ENCODE measurements at places on chromosomes 3 and 15.

GRCh38 chr3:171219258-171219657 is 192.7 kb upstream of the SLC2A2 start:
- no peak for DNase-seq

GRCh38 chr3:195555110-195555509 is 12.0 kb upstream of the PPP1R2 start:
- no peak for DNase-seq

GRCh38 chr3:56837196-56837955 is 35.6 kb upstream of the ARHGEF3 start:
- no peak for DNase-seq

DNA sequence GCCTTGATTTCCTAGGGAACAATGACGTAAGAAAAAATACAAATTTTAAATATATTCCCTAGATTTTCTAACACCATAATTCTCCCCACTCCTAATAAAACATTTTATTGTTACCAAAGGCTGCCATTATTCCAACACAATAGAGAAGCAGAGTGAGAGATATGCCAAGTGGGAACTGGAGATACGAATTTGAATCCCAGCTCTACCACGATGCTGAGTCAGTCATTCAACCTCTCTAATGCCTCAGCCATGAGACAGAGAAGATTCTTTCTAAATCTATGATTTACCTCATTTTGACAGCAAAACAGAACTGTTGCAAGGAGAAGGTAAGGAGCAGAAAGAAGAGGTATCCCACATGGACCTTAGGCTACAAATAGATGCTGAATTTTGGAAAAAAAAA is 112.5 kb downstream of the IGF2BP2 start:
- DNase-seq: no peak

GRCh38 chr3:183508821-183509220 is 46.7 kb downstream of the KLHL6 start:
- no peak for DNase-seq

DNA sequence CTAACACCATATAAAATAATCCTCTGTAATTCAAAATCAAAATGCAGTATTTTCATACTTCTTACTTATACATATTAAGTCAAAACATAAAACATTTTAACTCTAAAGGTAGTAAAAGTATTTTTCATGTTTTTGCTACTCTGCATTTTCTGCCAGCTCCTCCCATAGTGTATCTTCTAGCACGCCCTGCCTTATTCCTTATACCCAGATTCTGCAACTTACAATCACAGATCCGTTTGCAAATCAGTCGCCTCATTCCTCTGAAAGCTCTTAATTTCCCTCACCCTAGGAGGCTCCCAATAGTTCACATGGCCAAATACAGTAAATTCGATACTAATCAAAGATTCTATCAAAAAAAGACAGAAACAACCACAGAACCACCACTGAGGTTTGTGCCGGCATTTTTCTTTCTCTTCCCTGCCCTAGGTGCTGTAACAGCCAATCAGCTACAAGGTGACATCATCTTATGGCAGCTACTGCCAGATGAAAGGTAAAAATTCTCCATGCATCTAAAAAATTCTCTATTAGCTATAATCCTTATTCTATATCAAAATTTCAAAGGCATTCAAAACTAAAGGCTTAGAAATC is 72.9 kb downstream of the CLASP2 start:
- DNase-seq: peak; percentile 40

- DNase-seq: no peak
Observed at GRCh38 chr3:69568951-69569350, 170.3 kb upstream of the MITF start.

- no peak for DNase-seq
Observed at GRCh38 chr3:192092388-192093005, 631.5 kb downstream of the PYDC2 start.

GRCh38 chr3:66922058-66922457 is 76.0 kb upstream of the KBTBD8 start:
- DNase-seq: no peak

DNA sequence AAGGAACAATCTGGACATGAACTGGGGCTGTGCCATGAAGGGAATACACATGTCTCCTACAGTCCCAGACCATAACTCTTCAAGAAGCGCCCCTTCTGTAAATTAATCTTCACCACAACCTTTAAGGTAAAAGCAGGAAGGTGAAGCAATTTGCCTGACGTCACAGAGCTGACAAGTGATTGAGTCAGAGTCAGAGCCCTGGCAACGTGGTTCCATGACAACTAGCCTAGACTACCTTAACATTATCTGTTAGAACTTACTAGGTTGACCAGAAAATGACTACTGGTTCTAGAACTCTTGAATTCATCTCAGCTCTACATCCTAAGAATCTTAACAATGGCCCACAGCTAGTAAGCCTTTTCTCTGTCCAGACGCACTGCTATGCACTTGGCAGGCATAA is 124.6 kb downstream of the NTRK3 start:
- no peak for DNase-seq

DNA sequence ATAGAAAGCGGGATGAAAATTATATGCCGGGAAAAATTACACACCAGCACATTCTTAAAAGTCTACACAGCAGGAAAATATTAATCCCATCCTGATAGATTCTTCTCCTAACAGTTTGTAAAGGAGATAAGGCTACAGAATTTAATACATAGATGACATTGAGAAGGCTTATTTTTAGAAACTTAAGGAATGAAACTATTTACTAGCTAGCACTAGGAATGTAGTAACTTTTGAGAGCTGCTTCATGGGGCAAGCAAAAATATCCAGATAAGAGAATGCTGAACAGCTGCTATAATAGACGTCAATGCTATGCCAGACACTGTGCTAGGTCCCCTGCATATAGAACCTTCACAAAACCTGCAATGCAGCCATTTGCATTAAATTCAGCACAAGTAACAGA is 912.7 kb upstream of the NR2F2 start:
- no peak for DNase-seq

DNA sequence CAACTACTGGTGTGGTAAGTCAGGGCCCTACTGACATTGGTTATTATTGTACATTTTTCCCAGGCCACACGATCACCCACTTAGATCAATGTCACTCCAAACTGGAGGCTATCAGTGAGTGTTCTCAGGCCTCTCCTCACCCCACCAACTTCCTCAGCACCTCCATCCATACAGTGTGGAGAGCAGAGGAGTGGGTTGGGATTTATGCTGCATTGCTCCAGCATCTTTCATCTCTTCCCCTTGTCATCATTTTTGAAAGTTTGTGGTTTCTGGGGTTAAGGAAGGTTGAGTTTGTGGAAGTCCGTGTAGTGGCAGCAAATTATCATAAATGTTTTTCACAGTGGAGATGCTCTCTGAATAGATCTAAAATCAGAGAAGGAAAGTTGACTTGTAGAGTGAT is 60.2 kb downstream of the TLNRD1 start:
- no peak for DNase-seq

DNA sequence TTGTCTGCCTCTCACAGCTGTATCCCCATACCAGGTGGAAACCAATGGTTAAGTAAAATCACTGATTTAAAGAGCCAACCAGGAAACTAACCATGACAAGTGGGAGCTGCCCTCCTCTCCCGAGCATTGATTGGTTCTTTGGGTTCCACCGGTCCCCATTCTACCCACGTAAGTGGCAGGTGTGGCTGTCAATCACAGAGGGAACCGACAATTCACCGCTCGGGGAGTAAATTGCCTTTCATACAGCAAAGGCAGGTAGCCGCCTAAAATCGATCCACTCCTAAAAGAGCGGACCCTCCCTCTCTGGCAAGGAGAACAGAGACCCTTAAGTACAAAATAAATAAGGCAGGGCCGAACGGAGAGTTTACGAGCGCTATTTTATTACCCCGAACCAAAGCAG is 1.2 kb downstream of the ERC2 start:
- peak; percentile 71 for DNase-seq

DNA sequence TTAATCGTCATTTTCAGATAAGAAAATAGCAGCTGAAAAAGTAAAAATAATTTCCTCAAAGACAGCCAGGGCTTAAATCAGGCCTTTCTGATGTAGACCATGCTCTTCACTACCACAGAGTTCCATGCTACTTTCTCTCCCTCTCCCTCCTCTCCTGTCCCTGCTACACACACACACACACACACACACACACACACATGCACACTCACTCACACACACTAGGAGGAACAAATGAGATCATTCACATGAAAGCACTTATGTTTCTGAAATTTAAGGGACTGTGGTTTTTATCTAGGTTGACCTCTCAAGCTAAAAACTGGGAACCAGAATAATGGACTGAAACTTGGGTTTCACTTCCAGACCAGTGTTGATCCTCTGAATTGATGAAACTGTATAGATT is 4.1 kb upstream of the PSMA4 start:
- DNase-seq: no peak

DNA sequence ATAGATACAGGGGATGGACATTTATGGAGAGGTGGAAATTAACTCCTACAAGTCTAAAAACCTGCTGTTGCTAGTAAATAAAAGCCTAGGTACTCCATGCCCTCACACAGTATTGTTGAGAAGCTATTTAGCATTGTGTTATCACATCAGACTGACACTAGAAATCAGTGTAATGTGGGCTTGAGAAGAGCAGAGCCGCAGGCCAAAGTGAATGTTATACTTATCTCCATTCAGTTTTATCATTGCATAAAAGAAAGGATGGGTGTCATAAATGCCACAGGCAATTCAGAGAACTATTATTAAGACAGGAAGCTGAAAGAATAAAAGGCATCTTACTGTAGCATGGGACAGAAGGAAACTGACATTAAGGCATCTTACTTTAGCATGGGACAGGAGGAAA is 13.7 kb upstream of the ISLR start:
- no peak for DNase-seq

GRCh38 chr3:185508335-185508991 is 9.6 kb upstream of the TMEM41A start:
- DNase-seq: no peak

- DNase-seq: no peak
Observed at GRCh38 chr3:140216249-140216648, 281.3 kb downstream of the CLSTN2 start.

DNA sequence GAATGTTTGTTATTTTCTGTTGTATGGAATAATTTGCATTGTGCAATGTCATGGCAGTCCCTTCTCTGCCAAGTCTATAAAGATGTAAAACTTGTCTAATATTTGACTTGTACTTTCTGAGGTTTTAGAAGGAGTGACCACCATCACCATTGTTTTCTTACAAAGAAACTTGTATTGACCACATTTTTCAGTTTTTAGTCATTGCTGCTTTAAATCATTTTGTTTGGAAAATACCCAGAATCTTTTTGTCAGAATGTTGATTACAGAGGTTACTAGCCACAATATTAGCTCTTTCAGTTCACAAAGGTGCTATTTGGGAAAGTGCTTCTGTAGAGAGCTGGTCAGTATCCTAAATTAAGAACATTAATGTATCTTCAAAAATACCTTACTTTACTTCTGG is 532.4 kb upstream of the GBE1 start:
- no peak for DNase-seq

DNA sequence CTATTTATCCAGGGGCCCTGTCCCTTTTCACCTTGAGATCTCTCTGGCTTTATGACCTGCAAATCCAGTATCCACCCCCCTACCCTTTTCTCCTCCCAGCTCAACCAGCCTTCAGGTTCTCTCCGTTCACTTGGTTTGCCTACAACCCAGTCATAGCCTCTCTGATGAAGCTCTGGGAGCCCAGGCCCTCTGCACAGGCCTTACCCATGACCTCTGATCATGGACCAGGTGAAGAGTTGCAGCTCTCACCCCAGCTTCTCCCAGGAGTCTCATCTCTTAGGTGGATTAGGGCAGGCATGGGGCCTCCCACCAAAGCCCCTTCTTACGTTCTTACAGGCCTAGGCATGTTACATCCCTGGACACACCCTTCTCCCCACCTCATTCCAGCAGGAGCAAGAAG is 59.8 kb downstream of the EXOG start:
- DNase-seq: peak; percentile 4

GRCh38 chr3:10950476-10951294 is 41.9 kb upstream of the SLC6A1 start:
- DNase-seq: no peak

DNA sequence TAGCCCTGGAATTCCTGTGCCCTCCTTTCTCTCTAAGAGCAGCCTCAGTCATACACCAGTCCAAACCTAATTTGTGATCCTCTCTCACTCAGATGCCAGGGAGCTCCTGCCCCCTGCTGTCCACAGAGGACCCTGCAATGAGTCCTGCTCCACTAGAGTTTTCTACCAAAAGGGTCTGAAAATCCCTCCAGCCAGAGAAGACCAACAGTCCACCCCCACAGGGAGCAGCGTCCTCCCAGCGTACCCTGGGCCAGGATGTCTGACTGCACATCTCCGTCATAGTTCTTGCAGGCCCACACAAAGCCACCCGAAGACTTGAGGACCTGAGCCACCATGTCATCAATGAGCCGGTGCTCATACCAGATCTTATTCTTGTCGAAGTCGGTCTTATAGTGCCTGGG is 15.4 kb downstream of the IDH2 start:
- peak; percentile 64 for DNase-seq

DNA sequence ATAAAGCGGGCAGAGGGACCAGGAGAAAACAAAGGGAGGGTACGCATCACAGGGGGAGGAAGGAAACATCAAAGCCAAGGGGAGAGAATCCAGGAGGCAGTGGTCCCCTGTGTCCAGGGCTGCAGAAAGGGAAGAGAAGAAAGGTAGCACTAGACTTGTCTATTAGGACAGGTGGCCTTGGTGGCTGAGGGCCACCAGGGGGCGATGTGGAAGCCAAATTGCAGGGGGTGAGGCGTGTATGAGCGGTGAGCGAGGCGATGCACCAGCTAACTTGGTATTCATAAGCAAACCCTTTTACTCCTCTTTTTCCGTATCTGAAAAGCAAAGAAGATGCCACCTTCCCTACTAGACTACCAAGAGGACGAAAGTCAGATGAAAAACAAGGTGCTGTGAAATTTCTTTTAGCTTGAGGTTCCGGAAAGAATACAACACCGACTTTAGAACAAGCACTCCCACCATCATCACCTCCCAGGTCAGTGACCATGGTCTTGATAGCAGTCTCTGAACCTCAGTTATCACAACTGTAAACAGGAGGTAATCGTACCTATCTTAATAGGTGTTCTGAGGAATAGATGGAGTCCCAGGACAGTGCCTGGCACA is 654.4 kb upstream of the ADAMTS9 start:
- peak; percentile 7 for DNase-seq

- DNase-seq: no peak
Observed at GRCh38 chr3:131988209-131988608, 46.6 kb downstream of the CPNE4 start.

- DNase-seq: no peak
Observed at GRCh38 chr3:4763604-4764247, 215.5 kb upstream of the BHLHE40 start.

DNA sequence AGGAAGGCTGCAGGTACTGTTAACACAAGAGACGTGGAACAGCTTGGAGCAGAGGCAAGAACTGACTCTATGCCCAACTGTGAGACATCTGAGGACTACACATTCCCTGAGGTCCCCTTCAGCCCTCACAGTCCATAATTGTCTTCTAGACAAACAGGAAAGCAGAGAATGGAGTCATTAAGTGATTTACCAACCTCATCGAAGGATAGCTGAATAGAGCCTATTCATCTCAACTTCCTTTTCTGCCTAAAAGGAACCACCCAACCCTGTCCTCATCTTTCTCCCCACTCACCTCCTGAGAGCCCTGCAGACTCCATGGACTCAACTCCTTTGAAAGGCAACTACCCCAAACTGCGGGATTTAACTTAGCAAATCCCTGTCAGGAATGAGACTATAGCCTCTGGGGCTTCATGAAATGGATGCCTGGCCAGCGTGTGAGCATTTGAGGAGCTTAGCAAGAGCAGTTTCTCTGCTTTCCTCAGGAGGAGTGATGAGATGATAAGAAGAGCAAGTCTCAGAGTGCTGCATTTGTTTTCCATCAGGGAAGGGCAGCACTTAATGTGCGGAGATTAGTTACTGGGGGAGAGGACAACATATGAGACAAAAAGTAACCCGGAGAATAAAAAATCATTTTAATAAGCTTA is 61.5 kb upstream of the FILIP1L start:
- DNase-seq: no peak

All from stimulated activated naive CD8-positive, alpha-beta T cell treated with anti-CD3 and anti-CD28 coated beads, Interleukin-15, amount 100 ng/mL, for 72 hours (primary cell).